Activated CD4-positive, CD25-positive, alpha-beta regulatory T cell treated with anti-CD3 and anti-CD28 coated beads, Interleukin-2, amount 50 U/mL, for 72 hours (primary cell): ENCODE measurements at places on chromosomes 7 and 10.

- DNase-seq = no peak
These were observed 48.6 kb downstream of the MCU start for GRCh38 chr10:72740528-72740927.

GRCh38 chr7:149836434-149836833, 1.7 kb upstream of the ZNF862 start:
- no peak for DNase-seq

DNA sequence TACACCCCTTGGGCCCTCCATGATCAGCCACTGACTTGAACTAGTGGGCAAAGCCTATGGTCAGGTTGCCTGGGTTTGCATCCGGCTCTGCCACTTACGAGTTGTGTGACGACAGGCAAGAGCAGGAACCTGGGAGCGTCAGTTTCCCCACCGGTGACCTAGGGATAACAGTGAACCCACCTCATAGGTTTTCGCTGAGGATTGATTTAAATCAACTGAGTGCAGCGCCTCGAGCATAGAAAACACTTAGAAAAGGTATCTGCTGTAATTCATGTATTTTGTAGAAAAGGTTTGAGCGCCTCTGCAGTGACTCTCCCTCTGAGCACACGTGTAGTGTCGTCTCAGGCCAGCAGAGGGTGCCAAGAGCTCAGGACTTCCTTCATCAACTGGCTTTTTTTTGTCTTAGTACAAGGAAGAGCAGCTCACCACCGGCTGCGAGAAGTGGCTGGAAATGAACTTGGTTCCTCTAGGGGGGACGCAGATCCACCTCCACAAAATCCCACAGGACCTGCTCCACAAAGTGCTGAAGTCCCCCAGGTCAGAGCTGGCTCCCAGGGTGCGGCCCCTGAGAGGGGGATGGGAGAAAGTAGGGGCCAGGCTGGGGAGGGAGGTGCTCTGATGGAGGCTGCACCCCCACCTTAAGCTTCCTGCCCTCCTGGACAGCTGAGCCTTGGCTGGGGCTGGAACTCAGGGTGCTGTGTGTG, 27.7 kb downstream of the BTBD16 start:
- peak; percentile 68 for DNase-seq

DNA sequence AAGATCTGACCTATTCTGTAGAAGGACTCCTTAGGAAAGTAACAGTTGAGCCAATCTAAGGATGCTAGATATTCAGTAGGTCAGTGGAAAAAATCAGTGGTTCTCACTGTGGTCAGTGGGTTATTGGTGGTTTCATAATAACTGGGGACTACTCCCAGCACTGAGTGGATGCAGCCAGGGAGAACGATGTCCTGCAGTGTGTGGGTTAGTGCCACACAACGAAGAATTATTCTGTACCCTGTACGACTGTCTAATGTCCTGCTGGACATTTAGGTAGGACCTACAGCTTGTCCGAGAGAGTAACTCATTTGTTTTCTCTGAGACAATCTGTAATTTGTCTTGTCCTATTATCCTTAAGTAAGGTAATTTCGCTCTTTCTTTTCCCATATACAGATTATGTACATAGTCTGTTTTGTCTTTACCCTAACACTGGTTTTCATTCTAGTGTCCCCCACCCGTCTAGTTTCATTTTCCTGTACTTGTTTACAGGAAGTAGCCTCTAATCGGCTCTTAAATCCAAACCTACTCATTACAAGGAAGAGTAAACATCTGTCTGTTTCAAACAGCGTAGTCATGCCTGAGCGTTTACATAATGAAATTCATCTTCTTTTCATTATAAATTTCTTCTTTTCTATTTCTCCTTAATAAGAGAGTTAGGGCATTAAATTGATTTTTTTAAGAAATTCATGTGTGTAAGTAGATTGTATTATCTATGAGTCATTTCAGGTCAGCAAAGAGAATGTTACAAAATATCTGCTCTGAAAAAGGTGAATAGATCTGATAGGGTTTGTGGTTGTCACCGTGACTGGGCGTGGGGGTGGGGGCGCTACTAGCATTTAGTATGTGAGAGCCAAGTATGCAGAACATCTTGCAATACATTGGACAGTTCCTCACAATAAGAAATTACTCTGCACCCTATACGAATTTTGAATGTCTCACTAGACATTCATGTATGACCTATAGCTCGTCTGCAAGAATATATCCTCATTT, 8.3 kb upstream of the ZC3HAV1L start:
- DNase-seq = peak; percentile 65

DNA sequence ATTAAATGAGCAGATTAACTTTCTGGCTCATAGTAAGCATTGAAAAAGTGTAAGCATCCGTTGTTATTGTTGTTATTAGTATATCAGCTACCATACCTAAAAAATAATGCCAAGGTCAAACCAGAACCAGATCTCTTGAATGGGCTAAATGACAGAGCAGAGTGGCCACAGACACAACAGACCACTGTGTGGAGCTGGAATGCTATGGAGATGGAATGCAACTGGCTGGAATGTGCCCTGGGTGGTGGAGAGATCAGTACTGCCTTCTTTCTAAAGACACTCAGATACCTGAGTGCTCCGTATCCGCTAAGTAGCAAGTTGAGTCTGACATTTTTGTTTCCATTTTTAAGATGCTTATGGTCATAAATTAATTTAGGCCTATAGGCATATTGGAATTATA, 20.5 kb upstream of the DNAJB12 start:
- DNase-seq = no peak

DNA sequence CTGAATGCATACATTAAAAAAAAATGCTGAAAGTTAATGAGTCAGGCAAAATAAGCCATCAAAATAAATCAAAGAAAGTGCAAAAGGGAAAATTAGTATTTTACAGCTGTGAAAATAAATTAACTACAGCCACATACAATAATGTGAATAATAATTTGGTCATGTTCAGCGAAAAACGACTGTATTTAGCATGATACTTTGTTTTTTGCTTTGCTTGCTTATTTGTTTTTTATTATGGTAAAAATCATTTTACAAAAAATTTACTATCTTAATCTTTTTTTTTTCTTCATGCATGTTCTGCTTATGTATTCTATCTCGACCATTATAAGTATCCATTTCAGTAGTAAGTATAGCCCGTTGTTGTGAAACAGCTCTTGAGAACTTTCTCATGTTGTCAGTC, 77.1 kb downstream of the RAB18 start:
- no peak for DNase-seq

DNA sequence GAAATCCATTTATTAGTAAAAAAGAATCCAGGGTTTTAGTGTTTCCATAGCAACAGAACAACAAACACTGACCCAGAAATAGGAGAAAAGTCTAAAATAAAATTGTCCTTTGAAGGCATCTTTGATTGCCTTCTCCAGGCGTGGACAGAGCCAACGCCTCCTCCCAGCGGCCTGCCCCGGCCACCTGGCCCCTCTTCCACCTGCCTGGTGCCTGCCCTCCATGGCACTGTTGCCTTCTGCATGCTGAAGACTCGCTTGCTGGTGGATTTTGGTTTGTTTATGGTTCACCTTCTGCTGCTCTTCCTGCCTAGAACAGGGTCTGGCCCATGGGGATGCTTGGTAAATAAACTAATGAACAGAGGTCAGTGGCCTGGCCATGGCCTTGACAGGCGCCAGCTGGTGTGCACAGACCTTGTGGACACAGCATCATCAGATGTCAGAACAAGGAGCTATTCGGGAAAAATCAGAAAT, 107.4 kb downstream of the DYNC2I1 start:
- DNase-seq = no peak

DNA sequence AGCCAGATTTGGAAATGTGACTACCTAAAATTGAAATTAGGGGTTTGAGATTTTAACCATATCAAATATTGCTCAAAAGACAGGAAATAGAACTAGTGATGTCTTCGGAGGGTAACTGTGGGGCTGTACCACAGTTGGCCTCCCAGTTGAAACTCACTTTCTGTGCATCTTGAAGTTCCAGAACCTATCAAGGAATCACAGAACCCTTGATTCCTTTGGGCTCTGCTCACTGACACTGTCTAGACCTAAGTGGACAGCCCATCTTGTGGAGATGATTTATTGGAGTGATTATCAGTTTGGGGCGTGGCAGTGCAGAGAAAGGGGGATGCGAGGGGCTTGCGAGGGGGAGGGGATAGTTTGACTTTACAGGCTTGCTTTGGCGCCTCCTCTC, 134.2 kb upstream of the GJD4 start:
- no peak for DNase-seq

DNA sequence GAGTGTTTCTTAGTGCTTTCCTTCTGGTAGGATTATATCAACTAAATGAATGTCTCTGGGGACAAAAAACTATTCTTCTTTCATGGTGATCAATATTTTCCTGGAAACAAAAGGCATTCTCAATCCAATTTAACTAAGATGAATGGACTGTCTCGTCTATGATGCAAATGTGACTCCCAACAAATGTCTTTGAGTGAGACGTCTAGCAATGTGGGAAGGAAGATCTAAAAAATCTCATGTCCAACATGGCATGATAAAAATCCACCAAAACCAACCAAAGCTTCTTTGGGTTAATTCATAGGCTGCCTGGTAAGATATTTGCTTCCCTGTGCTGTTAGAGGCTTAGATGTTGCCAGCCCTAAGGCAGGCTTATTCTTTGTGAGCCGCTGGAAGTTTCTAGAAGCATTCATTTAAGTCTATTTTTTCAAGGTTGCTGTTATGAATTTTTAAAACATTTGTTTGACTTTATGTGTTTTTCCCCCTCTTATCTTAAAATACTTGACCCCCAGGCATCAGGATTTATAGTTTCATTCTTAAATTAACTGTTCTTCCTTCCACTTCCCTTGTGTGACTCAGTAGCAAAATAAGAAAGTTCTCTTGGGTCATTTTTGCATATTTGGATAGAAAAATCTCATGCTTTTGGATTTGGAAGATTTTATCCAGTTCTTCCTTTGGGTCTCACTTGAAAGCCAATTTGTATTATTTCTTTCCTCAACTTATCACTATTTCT, 156.3 kb downstream of the NRP1 start:
- no peak for DNase-seq

- DNase-seq = no peak
These were observed 42.8 kb downstream of the GLI3 start for GRCh38 chr7:42194238-42194637.
